ENCODE measurements at places on chromosomes 5 and 9.

DNA sequence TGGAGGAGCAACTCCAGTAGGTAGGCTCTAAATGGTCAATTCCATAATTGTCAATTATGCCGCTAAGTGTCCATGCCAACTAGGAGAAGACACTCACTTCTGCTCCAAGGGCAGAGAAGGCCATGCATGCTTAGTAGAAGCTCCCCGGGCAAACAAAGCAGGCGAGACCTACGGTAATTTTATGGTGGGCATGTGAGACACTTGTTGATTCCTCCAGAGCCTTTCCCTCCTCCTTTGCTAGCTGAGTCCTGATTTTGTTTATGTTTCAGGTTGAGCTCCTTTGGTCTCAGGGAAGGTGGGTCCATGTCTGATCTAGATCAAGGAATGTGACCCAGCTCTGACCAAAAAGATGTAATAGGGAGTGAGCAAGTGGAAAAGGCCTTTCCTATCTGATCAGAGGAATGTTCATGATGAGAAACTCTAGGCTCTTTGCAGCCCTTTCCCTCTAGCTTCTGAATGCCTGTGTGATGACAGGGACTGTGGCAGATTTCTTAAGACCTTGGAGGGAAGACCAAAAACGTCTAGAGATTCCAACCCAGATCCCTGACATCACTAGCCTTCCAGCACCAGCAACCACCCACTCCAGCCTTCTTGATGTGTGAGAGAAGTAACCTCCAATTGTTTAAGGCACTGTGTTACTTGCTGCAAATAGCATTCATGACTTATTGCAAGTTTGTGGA is 7.7 kb upstream of the CPEB4 start:
- no peak for DNase-seq

DNA sequence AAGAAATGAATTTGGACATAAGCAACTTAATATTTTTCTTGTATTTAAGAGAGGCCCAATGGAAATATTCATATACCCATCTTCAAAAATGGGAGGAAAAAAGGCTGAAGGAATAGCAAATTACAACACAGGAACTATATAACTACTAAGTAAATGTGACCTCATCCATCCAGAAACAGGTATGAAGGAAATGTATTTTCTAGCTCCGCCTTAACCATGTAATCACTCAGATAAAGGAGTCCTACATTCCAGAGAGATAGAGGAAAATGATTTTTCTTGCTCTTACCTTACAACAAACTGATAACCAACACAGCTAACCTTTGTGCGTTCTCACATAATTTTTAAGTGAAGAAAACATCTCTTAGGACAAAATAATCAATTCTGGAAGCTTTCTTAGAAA is 96.5 kb downstream of the NR6A1 start:
- no peak for DNase-seq

GRCh38 chr5:1343315-1343751 is 1.6 kb downstream of the CLPTM1L start:
- DNase-seq = no peak

- DNase-seq = no peak
Measured at GRCh38 chr5:154618696-154619095, 136.5 kb upstream of the LARP1 start.

DNA sequence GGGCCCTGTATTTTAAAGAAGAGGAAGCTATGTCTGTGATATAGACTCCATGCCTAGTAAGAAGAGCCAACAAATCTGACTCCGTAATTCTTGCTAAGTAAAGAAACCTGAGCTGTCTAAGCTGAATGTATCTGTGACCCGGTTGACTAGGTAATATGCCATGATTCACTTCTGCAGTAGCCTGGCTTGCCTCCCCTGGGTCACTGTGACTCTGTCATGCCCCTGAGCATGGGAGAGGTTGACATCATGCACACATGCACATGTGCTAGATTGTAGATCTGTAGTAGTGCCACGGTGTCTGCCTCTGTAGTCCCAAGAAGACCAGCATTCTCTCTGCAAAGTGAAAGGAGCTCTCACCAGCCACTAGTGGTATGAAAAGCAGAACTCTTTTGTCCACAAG is 9.1 kb downstream of the SLC22A5 start:
- DNase-seq = no peak

DNA sequence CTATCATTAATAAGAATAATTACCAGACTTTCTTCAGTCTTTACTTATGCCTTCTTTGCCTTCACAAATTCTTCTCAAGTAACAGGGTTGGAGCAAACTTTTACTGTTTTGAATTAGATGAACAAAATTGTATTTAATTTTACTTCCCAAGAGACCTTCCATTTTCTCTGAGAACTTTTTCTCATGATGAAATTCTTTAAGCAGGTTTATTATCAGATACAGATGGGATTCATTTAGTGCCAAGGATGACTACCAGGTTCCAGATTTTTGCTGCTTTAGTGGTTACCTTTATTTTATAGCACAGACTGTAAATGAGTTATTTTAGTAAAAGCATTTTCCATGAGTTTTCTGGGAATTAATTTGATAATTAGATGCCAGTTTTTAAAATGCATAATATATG is 125.1 kb downstream of the GDNF start:
- no peak for DNase-seq

GRCh38 chr9:24464319-24464951 is 81.3 kb downstream of the IZUMO3 start:
- DNase-seq = no peak

- no peak for DNase-seq
Measured at GRCh38 chr5:144105371-144105770, 65.1 kb downstream of the YIPF5 start.

- no peak for DNase-seq
Measured at GRCh38 chr5:141475625-141476131, at the start of gene PCDHGC3. Gene PCDHGC3, plus strand, starts transcription at chr5:141475966. Its CDS starts 151 bp downstream, at chr5:141476117.

- DNase-seq = no peak
Measured at GRCh38 chr5:176793343-176793699, 17.0 kb upstream of the UNC5A start.

GRCh38 chr9:75891771-75892215 is 1.3 kb downstream of the PCSK5 start:
- DNase-seq = no peak

GRCh38 chr5:38250763-38251448 is 7.5 kb upstream of the EGFLAM start:
- no peak for DNase-seq

DNA sequence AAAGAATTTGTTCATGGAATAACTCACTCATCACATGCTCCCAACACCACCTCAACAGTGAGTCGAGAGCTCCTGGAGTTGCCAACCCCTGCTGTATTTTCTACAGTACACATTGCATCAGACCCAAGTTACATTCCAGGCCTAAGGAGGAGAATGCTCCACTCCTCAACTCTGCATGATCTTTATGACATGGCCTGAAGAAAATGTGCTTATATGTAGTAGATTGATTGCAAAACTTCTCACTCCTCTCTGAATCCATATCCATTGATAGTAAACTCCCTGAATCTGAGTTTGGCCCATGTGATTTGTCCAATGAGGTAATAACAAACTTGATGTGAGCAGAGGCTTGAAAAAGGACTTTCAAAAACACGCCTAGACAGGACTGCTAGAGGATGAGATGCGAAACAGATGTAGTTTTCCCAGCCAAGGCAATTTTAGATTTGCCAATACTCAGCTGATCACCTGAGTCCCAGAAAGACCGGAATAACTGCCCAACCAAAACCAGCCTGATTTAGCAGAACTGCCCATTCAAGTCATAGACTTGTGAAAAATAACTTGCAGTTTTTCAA is 29.0 kb upstream of the PAPPA start:
- DNase-seq = no peak

- no peak for DNase-seq
Measured at GRCh38 chr5:38921174-38921573, 75.4 kb downstream of the OSMR start.

All from activated CD4-positive, alpha-beta T cell treated with anti-CD3 and anti-CD28 coated beads, Interleukin-2, amount 50 U/mL, for 24 hours (primary cell).